ENCODE measurements at places on chromosomes 6 and 20.

DNA sequence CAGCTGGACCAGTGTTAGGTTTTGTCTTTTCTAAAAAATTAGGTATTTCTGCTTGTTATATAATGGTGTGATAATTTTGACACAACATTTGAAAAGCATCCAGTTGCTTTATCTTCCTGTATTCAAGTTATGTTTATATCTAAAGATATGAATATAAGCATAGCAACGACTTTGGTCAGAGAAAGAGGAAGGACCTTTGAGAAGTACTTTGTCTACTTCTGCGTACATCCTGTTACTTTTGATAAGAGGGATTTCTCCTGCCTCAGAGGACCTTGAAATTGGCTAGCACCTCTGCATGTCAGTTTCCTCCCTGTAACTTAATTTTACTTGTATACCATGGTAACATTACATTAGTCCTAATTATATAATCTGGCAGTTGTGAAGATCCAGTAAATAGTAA, 24.8 kb downstream of the PHF20 start:
- no peak for DNase-seq

- DNase-seq: no peak
Observed at GRCh38 chr20:881051-881782, 34.9 kb downstream of the ANGPT4 start.

DNA sequence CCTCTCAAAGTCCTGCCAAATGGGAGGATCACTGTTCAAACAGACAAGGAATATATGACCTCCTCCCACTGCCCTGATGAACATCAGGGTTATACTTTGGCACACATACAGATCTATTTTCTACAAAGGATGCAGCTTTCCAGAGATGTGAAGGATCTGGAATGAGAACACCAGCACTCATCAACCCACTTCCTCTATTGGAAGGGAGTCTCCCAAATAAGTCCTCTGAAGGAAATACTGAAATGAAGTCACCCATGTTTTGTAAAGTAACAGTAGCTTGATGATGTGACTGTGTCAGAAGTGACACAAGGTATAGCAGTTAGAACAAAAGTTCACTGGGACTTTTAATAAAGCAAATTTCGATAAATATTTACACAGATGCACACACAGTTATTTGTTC, 104.9 kb downstream of the OGFRL1 start:
- DNase-seq: no peak

DNA sequence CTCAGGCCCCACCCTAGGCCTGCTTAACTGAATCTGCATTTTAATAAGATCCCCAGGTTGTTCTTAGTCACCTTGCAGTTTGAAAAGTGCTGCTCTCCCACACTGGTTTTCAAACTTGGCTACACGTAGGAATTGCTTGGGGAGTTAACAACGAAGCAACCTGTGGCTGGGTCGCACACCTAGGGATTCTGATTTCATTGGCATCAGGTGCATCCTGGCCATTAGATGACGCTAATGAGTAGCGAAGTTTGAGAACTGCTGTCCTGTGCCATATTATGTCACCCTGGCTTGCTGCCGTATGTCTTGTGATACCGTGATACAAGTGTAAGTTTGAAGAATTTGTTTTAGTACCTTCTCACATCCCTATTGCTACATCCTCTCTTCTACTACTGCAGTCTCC, 28.2 kb upstream of the FUCA2 start:
- DNase-seq: no peak

DNA sequence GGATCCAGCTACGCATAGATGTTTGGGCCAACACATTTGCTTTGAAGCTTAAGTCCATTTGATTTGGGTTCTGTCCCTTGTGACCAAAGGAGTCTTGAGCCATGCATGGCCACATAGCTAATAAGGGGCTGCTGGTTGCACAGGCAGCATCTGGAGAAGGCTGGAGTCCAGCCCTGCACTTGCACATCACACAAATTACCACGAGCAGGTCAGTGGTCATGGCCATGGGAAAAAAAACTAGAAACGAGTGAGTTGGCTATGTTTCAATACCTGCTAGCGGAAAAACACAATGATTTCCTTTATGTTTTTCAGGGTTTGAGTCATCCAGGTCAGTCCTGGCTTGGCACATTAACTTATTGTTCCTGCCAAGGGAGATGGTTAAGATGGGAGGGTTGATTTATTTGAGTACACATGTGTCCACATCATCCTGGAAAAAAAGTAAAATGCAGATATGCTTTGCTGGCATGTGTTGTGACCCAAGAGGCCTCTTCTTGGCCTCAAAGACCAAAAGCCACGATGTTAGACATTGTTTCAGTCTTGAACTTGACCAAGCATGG, 5.6 kb upstream of the STX16 start:
- DNase-seq: no peak

GRCh38 chr6:15551798-15552197, 111.0 kb downstream of the DTNBP1 start:
- DNase-seq: peak; percentile 26

GRCh38 chr6:170032197-170032596, 258.7 kb downstream of the DLL1 start:
- no peak for DNase-seq
